Stimulated activated effector memory CD8-positive, alpha-beta T cell treated with anti-CD3 and anti-CD28 coated beads, Interleukin-12 subunit alpha, Interleukin-12 subunit beta, amount 100 ng/mL, for 72 hours (primary cell): ENCODE measurements at places on chromosomes 13 and 19.

DNA sequence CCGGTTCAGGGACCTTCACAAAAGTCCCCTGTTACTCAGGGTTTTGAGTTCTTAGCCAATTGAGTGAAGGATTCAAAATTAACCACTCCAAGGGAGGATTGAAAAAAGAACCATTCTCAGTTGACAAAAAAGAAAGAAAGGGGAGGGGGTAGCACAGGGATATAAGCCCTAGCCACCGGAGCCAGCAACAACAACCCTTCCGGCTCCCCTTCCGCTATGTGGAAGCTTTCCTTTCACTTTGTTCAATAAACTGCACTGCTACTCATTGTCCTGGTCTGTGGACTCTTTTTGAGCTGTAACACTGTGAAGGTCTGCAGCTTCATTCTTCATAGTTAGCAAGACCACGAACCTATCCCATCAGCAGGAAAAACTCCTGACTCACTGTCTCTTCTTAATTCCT is 1488.1 kb upstream of the PRR20A start:
- DNase-seq, result no peak

- no peak for DNase-seq
Observed at GRCh38 chr13:92657565-92657964, 569.0 kb upstream of the GPC6 start.

- peak; percentile 88 for DNase-seq
Observed at GRCh38 chr19:18388100-18388959, 2.4 kb downstream of the GDF15 start.

DNA sequence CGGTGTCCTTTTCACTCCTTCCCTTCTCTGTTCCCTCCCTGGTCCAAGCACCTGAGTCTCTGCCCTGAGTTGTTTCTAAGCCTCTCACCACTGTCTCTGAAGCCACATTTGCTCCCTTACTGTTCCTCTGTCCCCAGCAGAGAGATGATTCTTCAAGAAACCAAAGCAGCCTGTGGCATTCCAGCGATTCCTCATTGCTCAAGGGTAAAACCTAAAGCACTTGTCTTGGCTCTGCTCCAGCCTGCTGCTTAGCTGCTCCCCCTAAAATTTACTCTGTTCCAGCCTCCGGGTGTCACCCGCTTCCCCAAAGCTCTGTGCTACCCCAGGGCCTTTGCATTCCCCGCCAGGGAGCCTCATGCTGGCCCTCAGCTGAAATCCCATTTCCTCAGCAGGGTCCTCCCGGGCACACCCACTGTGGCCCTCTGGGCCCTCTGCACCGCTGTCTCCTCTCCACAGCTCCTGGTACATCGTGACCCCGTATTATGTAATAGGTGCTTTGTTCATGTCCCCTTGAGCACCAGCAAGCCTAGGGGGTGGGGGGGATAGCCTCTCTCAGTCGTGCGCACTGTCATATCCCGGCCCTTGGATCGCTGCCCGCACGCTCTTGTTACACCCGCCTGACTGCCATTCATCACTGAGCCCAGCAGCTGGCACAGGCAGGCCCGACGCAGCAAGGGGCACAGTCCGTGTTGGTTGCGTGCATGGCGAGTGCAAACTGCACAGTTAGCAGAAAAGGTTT is 15.8 kb downstream of the TECR start:
- DNase-seq, result no peak

GRCh38 chr13:32737111-32737571 is 150.9 kb downstream of the PDS5B start:
- no peak for DNase-seq

DNA sequence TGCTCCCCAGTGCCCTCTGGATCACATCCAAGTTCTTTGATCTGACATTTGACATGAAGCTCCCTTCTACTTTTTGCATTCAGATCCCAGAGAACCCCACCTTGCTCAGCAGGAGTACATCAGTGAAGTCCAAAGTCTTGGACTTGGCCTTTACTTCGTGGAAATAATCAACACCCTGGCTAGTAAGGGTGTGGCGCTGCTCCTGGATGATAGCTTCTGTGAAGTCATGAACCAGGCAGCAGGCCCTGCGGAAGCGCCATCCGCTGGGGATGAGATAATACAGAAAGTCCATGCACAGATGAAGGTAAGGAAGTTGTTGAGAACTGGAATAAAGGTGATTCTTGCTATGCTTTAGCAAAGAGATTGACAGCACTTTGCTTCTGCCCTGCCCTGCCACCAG is 43.2 kb downstream of the OR10H4 start:
- DNase-seq, result no peak

DNA sequence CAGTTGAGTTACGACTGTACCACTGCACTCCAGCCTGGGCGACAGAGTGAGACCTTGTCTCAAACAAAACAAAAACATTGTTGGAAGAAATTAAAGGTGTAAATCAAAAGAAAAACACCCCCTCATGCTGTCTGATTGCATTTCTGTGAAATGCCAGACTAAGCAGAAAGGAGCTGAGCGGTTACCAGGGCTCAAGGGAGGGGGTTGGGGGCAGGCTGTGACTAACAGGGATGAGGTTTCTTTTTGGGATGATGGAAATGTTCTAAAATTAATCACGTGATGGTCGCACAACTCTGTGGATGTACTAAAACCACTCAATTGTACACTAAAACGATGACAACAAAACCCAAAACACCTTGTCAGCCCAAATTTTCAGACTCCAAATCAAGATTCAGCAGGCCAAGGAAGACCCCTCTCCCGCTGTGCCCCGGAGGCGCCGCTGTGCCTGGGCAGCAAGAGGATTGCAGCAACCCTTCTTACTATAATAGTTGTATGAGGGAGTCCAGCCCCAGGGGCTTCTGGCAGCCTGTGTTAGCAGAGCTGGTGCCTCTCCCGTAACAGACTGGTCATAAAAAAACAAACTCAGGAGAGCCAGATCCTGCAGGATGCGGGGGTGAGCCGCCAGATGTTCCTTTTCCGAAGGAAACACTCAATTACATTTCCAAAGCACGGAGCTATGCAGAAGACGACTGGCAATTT is 20.9 kb downstream of the CAPS start:
- DNase-seq, result no peak

GRCh38 chr19:51490676-51491075 is 10.9 kb downstream of the SIGLEC12 start:
- no peak for DNase-seq

DNA sequence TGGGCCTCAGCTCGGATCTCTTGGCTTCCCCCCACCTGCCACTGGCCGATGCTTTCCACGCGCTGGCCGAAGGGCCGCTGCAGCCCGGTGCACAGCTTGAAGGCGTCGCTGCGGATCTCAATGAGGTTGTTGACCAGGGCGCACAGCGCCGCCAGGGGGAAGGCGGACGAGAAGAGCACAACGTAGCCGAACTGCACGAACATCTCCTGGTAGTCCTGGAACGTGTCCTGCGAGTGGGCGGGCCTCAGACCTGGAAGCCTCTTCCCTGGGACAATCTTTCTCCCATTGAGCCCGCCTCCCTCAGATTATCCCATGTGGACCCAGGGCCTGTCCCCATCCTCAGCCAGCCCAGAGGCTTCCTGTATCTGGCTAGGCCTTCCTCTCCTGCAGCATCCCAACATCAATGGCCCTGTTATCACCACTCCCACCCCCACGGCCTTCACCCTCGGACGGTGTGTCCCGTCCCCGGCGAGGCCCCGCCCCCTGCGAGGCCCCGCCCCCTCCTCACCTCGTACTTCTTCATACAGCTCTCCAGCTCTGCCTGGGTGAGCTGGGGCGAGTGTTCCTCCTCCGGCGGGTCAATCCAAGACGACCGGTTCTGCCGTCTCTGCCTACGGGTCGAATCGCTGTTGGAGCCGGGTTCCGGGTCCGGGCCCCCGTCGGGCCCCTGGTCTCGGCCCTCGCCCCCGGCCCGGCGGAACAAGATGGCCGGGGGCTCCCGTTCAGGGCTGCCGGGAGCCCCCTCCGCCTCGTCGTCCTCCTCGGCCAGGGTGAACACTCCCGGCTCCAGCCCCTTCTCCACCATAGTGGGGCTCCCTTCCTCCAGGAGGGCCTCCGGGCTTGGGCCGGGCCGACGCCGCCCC is 6.8 kb downstream of the ANO8 start:
- peak; percentile 34 for DNase-seq

DNA sequence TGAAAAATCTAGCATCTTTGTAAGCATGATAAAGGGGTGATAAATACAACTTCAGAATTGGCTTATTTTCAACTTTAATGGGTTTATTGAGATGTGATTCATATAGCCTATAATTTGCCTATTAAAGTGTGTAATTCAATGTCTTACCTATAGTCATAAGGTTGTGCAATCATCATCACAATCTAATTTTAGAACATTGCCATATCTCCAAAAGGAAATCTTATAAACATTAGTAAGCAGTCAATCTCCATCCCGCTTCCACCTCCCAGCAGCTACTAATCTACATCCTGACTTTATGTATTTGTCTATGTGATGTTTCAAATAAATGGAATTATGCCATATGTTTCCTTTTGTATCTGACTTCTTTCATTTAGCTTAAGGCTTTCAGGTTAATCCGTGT is 145.2 kb upstream of the KLHL1 start:
- DNase-seq, result no peak

DNA sequence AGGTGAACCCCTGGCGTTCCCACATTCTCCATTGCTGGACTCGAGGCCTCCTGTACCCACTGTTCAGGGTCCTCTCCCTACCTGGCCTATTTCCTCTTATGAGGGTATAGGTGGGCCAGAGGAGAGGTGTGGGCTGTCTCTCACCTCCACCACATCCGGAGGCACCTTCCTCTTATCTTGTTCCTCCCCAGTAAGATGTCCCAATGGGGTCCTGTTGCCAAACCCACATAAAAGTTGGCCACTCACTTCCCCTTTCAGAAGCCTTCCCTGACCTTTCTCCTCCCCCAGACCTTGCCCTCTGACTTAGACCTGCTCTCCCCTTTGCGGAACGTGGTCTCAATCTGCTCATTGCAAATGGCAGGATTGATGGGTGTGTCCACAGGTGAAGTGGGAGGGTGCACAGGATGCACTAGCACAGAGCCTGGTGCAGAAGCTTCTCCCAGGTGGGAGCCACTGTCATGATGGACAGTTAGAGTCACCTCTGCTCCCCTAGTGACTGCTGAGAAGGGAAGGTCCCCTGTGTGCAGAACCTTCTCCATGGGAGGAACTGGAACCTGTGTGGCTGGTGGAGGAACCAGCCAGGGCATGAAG is 1.3 kb downstream of the CYP4F3 start:
- no peak for DNase-seq

DNA sequence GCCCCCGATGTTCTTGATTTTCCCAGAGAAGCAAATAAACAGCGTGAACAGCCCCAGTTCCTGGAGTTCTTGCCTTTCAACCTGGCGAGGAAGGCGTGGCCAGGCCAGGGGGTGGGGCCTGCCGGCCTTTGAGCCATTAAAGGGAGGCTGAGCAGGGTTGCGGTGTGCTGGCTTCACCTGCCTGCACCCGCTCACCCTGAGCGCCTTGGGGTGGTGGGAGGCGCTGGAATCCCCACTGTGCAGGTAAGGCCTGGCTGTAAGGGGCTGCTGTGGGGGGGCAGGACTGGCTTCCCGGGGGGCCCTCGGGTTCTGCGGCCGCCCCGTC is 2.7 kb upstream of the MISP start:
- DNase-seq, result no peak

GRCh38 chr19:31427857-31428256 is 78.6 kb upstream of the TSHZ3 start:
- no peak for DNase-seq

GRCh38 chr19:39736088-39736487 is 1.7 kb downstream of the CLC start:
- no peak for DNase-seq

DNA sequence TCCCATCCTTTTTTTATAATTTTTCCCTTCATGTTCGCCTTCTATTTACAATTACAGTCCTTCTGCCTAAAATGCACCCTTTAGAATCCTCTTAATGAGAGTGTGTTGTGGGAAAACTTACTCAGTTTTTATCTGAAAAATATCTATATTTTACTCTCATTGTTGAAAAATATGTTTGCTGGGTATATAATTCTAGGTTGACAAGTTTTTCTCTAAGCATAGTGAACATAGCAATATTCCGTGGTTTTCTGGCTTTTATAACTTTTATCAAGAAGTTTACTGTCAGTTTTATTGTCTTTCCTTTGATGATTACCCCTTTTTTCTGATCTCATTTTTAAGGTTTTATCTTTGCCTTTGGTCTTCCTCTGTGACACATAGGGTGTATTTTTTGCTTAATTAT is 57.3 kb downstream of the UQCRFS1 start:
- DNase-seq, result no peak

DNA sequence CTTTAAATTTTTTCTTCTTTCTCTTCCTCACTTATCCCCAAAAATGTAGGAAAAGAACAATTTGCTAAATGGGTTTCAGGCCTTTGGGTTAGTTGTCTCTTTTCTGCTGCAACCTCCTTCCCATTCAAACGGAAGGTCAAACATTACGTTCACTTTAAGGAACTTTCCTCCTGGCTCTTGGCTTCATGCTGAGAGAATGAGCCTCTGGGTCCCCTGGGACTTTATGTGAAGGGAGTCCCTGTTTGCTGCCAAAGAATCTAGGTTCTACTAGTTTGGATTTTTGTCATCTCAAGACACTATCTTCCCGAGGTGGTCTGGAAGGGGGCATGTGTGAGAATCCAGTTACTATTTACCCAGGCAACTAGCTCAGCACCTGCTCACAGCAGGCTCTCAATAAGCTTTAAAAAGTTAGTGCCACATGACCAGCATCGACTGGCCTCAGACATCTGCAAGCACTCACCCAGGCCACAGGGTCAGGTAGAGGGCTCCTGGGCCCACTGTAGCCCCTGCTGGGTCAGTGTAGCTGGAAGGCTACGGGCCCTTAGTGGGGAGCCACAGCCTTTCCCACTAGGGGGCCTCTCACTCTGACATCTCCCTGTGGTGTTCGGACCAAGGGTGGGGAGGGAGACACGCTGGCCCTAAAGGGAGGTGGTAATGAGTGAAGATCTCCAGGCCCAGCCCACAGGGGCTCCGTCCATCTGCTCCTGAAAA is 40.5 kb downstream of the FAM124A start:
- DNase-seq, result no peak

DNA sequence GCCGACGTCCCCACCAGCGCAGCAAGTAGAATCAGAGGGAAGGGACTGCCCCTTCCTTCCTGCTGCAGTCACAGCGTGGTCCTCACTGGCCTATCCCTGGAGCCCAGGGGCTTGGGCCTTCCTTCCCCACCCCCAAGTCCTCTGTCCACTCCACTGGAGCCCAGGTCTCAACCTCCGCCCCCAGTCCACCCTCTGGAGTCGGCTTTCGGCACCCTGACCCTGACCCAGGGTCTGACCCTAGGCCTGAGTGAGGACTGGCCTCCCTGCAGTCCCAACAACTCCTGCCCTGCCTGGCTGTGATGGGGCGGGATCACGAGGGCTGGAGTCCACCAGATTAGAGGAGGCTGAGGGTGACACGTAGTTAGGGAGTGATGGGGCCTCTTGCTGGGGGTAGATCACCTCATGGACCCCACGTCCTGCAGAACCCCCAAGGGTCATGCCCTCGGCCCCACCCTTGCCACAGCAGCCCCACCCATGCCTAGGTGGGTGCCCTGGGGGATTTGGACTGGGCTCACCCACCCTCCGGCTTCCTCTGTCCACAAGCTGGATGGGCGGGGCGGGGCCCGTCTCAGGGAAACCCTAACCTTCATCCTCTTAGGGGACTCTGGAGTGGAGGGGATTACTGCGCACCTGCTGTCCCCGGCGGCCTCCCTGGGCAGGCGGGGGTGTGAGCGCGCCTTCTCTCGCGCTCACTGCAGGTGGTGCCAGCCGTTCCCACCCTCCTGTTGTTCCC is 3.8 kb downstream of the RAX2 start:
- no peak for DNase-seq

- no peak for DNase-seq
Observed at GRCh38 chr19:947707-948539, 22.1 kb downstream of the ARID3A start.
